ENCODE measurements at places on chromosomes 16 and 17.

DNA sequence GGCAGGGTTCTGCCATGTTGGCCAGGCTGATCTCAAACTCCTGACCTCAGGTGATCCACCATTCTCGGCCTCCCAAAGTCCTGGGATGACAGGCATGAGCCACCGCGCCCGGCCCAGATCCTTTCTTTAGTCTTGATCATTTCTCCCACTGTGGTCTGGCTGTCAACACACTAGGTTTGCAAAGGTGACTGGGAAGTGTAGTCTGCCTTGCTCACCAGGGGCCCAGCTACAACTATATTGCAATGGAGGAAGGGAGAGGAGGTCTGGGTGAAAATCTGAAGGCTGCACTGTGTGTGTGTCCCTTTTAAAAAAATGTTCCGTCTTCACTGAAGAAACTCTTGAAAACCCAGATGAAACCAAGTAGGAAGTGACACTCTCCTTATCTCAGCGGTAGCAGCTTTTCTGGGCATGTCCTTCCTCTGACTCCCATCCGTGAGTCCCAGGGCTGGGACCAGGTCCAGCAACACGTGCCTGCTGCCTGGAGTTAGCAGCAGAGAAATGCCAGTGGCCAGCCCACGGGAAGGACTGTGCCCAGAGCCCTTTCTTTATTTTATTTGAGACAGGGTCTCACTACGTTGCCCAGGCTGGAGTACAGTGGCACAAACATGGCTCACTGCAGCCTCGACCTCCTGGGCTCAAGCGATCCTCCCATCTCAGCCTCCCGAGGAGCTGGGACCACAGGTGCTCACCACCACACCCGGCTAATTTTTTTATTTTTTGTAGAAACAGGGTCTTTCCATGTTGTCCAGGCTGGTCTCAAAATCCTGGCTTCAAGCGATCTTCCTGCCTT lies 17.8 kb upstream of the KIF19 start:
- no peaks in the 10 kb centered on the region for H3K27me3 ChIP-seq
- H3K4me1 ChIP-seq = no peaks in the 10 kb centered on the region
- H3K27ac ChIP-seq = no peak overlapping the region
- no peak for DNase-seq
- H3K36me3 ChIP-seq = no peaks in the 10 kb centered on the region

DNA sequence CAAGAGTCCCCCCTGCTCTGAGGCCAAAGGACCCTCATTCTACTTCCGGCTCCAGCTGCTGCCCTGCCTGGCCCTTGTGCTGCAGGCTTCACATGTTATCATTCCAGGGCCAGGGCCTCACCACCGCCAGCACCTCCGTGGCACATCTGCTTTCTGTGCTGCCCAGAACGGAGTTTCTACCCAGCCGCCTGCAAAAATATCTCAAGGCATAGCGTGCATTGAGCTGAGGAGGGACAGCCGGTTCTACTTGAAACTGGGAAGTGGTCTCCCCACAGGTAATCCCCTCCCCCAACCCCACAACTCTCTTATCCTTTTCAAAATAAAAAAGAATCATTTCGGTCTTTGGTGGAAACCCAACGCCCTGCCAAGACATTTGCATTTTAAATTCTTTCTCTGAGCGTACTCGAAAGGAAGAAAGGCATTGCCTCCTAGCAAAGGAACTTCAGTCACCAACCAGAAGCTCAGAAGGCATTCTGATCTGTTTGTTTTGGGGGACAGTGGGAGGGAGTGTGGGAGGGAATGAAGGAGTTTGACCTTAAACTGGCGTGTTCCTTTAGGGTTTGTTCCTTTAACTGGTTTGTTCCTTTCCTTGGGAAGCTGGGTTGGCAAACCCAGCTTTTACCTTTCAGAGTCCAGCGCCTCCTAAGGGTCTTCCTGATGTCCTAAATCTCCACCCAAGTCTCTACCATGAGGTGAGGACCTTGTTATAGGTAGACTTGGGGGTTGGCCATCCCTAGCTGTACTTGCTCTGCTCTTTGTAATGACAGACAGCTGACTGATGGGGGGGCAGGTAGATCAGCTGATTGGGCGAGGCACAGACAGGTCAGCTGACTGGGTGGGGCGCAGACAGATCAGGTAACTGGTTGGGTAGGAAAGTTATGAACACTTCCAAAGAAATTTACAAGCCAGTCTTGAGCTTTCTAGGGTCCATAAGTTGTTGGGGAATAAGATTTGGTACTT lies 33.4 kb upstream of the PIK3R6 start:
- DNase-seq = no peak
- H3K27ac ChIP-seq = no peak overlapping the region
- H3K27me3 ChIP-seq = no peaks in the 10 kb centered on the region
- H3K36me3 ChIP-seq = no peaks in the 10 kb centered on the region
- no peaks in the 10 kb centered on the region for H3K4me1 ChIP-seq

DNA sequence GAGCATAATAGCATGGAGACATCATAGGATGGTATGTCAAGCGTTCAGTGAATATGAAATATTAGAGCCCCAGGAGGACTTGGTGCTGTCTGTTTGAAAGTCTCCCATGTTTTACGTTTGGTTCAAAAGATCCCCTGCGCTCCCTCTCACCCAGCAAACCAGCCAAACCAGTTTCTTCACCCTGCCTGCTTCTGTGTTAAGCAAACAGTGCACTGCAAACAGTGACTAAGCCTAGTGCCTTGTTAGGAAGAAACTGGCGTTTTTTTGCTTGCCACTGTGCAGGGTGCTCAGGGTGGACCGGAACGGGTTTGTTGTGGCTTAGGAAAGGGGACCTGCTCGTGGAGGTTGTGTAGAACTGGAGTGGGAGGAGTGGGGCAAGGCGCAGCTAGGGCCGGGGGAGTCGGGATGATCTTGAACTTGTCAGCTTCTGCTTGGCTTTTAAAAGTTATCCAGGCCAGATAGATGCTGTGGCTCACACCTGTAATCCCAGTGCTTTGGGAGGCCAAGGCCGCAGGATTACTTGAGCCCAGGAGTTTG lies 7.7 kb downstream of the CDH1 start:
- H3K27ac ChIP-seq = peak overlapping the region; percentile 88
- peak; percentile 90 for DNase-seq
- H3K4me3 ChIP-seq = peak overlapping the region; percentile 4

DNA sequence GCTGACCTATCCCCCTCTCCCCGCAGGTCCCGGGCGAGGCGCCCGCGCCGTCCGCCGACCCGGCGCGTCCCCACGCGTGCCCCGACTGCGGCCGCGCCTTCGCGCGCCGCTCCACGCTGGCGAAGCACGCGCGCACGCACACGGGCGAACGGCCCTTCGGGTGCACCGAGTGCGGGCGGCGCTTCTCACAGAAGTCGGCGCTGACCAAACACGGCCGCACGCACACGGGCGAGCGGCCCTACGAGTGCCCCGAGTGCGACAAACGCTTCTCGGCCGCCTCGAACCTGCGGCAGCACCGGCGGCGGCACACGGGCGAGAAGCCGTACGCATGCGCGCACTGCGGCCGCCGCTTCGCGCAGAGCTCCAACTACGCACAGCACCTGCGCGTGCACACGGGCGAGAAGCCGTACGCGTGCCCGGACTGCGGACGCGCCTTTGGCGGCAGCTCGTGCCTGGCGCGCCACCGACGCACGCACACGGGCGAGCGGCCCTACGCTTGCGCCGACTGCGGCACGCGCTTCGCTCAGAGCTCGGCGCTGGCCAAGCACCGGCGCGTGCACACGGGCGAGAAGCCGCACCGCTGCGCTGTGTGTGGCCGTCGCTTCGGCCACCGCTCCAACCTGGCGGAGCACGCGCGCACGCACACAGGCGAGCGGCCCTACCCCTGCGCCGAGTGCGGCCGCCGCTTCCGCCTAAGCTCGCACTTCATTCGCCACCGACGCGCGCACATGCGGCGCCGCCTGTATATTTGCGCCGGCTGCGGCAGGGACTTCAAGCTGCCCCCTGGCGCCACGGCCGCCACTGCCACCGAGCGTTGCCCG lies 10.3 kb downstream of the ZNF771 start:
- H3K36me3 ChIP-seq = no peaks in the 10 kb centered on the region
- H3K4me1 ChIP-seq = peaks cover 18% of the 10 kb centered on the region
- DNase-seq = peak; percentile 97
- no peaks in the 10 kb centered on the region for H3K27me3 ChIP-seq
- H3K4me3 ChIP-seq = peak overlapping the region; percentile 46

DNA sequence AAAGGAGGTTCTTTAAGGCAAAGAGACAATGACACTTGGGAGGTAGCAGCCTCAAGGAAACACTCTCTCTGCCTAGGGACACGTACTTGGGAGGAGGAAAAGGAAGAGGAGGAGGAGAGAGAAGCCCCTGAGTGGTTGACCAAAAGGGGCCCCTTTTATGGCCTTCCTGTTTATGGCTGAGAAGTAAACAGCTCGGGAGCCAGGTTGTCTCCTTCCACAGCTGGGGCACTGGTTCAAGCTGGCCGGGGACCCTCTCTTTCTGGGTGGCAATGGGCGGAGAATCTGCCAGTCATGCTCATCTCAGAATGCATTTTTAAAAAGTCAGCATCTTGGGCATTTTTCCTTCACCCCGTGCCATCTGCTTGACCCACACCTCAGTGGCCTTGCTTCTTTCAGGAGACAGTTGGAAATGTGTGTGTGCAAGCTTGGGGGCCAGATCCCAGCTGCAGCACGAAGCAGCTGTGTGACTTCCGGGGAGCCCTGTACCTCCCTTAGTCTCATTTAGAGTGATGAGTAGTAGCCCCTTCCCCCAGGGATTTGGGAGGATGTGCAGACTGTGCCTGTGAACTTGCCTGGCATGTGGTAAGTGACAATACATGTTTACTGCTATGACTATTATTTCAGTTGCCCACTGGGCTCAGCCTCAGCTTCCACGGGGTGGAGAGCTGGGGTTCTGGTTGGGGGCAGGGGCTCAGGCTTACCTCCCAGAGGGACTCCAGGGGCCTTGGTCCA lies 33.8 kb upstream of the SALL1 start:
- no peak overlapping the region for H3K4me3 ChIP-seq
- H3K27ac ChIP-seq = no peak overlapping the region
- no peak for DNase-seq

DNA sequence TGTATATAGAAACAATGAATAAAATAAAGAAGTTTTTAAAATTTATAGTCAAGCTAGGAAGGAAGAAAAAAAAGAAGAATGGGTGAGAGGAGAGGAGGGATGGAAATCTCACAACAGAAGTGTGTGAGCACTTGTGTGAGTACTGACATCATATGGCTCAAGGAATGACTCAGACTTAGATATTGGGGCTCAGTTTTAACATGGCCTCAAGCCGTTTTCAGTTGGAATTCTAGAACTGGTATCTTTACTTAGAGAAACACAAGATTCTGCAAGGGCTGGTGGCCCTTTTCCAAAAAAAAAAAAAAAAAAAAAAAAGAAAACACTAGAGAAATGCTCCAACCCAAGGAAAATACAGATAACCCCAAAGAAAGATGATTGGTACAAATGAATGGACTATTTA lies 55.1 kb downstream of the STXBP4 start:
- no peak overlapping the region for H3K4me3 ChIP-seq
- no peaks in the 10 kb centered on the region for H3K4me1 ChIP-seq
- no peaks in the 10 kb centered on the region for H3K36me3 ChIP-seq
- no peaks in the 10 kb centered on the region for H3K27me3 ChIP-seq

DNA sequence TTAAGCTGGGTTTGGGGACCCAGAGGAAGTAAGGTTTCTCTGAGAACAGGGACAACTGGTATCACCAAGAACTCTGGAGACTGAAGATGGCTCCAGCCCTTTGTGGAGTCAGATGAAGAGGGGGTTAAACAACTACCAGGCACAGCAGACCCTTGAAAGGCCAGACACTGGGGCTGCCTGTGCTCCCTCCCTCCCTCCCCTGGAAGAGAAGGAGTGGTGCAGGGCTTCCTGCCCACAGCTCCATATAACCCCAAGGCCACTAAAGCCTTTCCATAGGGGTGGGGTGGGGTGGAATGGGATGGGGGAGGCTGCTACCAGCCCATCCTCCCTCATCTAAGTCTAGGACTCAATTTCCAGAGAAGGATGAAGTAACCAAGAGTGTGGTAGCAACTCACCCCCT lies 66.7 kb downstream of the CCDC182 start:
- H3K36me3 ChIP-seq = no peaks in the 10 kb centered on the region
- no peaks in the 10 kb centered on the region for H3K27me3 ChIP-seq
- no peaks in the 10 kb centered on the region for H3K4me1 ChIP-seq
- no peak overlapping the region for H3K4me3 ChIP-seq

- no peaks in the 10 kb centered on the region for H3K27me3 ChIP-seq
- no peak overlapping the region for H3K27ac ChIP-seq
- H3K4me3 ChIP-seq = no peak overlapping the region
- H3K4me1 ChIP-seq = no peaks in the 10 kb centered on the region
- no peak for DNase-seq
- H3K36me3 ChIP-seq = no peaks in the 10 kb centered on the region
Measured at GRCh38 chr16:88423448-88423850, 29.6 kb upstream of the ZFPM1 start.
